Left colon (tissue), 2 donors: ENCODE measurements at places on chromosomes 5 and 9. TPM values are rescaled to one million over a fixed set of nuclear protein-coding genes. Genes with fewer than 3 reads are reported as not detected.

GRCh38 chr9:131237291-131237690 is 39.0 kb downstream of the FAM78A start:
- DNase-seq = no peak

Gene SAXO1
- total RNA-seq = not detected

Gene DCAF10
- 21.2 TPM for total RNA-seq

GRCh38 chr9:629146-629545 is 212.4 kb upstream of the DMRT1 start:
- DNase-seq = no peak

DNA sequence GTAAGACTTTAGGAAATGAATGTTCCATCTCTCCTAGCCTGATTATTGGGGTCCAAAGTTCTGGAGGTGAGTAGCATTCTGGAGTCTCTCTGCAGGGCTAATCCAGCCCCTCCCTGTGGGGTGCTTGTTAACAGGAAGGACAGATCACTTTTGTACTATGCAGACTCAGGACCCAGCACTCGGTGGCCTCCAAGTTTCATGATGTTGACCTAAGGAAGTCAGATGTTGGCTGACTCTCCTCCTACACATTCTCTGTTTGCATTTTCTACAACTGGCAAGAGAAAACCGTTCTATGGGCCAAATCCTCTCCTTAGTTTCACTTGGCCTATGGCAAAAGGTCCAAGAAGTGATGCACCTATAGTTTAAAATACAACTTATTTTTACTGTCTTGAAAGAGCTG is 5.5 kb upstream of the PDE8B start:
- DNase-seq = no peak
